ENCODE measurements at places on chromosomes 2 and 18.
A peak's percentile ranks its signal among the peaks of the same experiment; 100 is the strongest.

DNA sequence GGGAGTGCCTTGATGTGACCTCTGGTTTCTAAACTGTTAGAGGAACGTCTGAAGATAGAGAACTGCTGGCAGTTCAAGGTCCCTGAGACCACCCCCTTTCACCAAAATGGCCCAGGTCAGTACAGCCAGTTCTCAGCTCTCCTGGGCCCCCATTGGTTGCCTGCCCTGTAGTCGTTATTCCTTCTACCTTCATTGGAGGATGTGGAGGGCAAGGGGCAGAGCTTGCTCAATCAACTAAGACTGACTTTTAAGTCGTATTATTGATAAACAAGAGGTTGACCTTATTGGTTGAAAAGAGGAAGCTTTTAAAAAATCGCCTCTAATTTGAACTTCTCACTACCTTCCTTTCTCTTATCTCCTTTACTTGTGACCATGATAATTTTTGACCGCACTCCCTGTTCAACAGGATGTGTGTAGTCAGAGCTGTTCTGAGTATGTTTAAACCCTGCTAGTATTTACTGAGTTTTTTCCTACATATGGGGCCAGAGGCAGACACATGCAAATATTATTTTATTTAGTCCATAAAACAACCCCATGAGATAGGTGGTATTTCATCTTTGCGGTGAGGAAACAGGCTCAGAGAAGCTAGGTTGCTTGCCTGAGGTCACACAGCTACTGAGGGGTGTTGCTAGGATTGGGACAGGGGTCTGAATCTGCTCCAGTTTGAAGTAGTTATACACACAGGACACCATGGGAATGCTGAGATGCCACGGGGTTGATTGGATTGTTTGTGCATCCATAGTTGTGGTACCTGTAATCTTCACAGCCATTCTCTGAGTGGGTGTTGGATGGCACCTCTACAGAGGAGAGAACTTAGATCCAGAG lies 65.9 kb downstream of the TMEM247 start:
- no peak for DNase-seq

DNA sequence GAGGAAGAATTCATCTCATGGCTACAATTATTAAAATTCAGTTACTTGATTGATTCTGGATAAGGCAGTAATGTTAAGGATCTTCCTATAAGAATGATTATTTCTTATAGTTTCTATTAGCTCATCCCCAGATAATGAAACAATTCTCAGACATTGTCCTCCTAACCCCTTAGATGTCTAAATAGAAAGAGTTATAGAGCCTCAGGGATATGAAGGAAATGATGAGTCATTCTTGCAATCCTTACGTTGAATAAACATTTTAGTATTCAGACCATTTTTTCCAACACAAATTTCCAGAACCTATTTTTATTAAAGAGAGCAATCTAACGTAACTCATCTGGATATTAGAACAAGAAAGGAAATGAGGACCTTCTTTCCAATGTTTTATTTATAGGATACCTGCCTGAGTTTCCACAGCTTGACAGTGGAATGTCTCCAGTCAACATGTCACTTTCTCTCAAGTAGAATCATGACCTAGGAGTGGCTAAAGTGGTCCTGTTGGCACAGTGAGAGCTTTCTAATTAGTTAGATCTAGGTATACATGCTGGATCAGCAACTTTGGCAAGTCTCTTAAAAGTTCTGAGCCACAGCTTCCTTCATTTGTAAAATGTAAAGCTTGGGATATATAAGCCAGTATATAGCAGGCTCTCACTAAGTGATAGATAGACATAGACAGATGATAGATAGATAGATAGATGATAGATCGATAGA lies 88.0 kb upstream of the RAB27B start:
- peak; percentile 8 for DNase-seq

DNA sequence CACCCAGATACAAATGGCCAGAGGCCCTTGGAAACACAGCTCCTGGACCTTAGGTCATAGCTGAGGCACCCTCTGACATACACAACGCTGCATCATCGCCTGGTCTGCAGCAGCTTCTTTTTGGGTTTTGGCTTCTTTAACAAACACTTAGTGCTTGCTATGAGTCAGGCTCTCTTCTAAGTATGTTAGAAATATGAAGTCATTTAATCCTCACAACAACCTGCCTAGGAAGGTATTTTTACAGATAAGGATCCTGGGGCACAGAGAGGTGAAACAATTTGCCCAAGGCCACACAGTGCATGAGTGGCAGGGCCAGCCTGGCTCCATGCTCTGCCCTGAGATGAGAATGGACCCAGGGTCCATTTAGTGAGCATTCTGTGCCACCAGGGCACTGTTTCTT lies 96.6 kb downstream of the TMEM17 start:
- DNase-seq: no peak

GRCh38 chr18:61606068-61606660 lies 272.9 kb downstream of the CDH20 start:
- DNase-seq: no peak

GRCh38 chr2:118055512-118056164 lies 32.6 kb upstream of the INSIG2 start:
- DNase-seq: no peak

DNA sequence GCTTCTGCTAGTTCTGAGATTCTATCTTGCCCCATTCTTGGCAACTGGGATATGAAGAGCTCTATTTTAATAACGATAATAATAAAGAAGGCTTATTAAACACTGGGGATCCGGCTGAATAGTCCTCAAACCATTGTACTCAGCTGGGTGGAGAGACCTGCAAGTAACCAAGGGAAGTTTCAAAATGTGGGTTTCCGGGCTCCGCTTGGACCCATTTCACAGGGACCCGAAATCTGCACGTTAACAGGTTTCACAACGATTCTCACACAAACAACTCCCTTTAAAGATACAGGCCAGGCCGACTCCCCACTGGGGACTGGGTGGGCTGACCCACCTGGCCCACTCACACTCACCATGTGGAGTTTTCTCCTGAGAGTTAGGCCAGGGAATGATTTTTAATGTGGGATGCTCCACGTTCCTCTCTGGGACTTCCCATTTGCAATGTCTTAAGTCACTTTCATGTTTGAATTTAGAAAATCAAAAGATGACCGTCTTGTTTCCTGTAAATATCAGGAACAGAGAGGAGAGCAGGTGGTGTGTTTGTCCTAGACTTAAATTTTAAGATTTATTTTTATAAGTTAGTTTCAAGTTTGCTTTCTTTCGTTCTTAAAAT lies 96.3 kb downstream of the SH3RF3 start:
- DNase-seq: no peak

- DNase-seq: no peak
Observed at GRCh38 chr2:49801898-49802450, 647.7 kb upstream of the FSHR start.

- no peak for DNase-seq
Observed at GRCh38 chr18:46721331-46721730, 35.5 kb downstream of the ST8SIA5 start.

GRCh38 chr2:125842041-125842440 lies 813.9 kb upstream of the GYPC start:
- DNase-seq: no peak

DNA sequence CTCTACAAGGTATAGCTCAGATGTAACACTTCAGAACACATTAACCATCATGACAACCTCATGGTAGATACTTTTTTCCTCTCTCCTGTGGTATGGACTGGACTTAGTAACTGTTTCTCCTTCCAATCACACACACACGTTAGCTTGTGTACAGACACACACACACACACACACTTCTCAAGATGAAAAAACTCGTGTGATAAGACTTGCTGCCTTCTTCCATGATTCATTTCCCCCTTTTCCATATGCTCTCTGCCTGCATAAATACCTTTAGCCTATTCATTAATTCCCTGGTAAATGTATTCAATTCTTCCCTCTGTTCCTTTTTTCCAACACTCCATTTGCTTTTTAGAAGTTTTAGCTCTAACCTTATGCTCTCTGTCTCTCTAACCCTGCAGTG lies 118.9 kb upstream of the TANK start:
- DNase-seq: no peak

DNA sequence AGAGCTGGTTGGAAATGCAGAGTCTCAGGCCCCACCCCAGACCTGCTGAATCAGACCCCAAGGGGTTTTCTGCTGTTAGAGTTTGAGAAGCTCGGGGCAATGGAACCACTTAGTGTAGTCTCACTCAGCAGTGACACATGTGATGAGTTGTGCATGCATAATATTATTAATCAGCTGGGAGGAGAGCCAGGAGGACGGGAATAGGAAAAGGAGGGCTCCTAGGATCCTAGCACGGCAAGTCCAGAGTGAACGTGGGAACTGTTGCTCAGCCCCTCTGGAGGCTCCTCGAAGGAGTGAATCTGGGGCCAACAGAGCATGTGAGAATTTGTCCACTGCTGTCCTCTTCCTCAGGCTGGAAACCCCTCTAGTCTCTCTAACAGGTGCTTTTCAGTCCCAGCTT lies 87.1 kb downstream of the HS1BP3 start:
- DNase-seq: no peak

DNA sequence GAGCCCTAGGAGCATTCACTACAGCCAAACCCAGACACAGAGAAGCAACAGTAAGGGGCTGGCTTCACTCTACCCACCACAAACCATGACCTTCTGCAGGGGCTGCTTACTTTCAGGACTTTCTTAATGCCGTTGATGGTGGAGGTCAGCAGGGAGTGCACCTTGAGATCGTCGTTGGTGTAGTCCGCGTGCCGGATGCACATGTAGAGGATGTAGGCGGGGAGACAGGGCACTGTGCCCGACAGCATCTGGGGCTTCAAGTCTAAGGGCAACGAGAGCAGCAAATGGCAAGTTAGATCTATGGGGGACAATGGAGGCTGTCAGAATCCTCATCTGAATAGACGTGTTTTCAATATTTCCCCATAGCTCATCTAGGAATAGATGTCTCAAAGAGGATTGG lies 29.8 kb upstream of the ACAA2 start:
- DNase-seq: no peak
